Fibroblast of mammary gland (primary cell): ENCODE measurements at places on chromosomes 7 and 10.
A peak's percentile ranks its signal among the peaks of the same experiment; 100 is the strongest.

- DNase-seq: no peak
Observed at GRCh38 chr10:130807096-130807495, 504.4 kb downstream of the TCERG1L start.

GRCh38 chr10:100637785-100638184, 102.0 kb downstream of the HIF1AN start:
- DNase-seq: no peak

GRCh38 chr7:140176122-140176701, 571 bp downstream of the KDM7A start:
- DNase-seq: no peak

DNA sequence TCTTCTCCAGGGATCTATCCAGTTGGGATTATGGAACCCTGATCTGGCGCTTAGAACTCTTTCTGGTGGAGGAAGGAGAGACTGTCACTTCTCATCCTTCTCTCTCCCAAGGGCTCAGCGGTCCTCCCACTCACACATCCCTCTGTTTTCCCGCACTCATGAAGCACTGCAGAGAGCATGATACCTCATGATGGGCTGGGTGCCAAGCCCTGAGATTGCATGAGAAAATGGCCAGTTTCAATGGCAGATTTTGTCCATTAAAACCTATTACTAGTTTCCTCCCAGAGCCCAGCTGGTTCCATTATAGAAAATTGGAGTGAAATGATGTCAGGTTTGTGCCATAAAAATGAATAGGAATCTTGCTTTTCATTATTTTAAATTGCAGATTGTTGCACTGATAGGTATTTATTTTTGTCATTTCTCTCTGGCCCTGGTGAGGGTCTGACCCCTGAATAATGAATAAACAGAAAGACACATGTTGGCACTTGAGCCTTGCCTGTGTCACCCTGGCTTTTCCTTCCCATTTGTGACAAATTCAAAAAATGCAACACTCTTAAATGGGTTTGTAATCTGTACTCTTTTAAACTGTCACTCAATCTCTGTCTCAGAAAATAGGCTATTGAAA, 1151.1 kb downstream of the TYW1 start:
- no peak for DNase-seq

GRCh38 chr7:71633551-71634008, 501.6 kb downstream of the GALNT17 start:
- peak; percentile 92 for DNase-seq

GRCh38 chr7:9149499-9150082, 716.2 kb downstream of the NXPH1 start:
- DNase-seq: no peak

DNA sequence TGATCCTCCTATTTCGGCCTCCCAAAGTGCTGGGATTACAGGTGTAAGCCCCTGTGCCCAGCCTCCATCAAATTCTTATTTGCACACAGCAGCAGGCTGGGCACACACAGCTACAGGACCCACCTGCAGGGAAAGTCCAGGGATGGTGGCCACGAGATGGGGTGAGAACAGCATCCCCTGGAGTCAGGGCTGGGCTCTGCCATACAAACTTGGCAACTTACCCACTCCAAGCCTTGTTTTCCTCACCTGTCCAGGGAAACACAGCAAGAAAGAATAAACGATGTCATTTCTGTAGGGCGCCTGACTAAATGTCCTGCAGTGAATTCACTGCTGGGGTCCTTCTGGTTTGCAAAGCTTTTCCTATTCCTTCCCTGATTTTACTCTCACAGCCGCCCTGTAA, 5.5 kb downstream of the MYH16 start:
- DNase-seq: no peak

DNA sequence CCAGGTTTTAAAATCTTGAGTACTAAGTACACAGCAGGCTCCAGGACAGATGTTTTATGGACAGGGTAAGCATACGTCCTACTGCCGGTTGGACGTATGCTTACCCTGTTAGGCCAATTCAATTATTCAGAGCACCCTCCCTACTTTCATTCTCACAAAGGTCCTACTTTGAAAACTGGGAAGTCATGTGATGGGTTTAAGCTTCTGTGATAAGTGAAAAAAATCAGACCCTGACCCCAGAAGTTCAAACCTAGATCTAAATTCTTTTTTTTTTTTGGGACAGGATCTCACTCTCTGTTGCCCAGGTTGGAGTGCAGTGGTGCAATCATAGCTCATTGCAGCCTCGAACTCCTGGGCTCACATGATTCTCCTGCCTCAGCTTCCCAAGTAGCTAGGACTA, 55.2 kb downstream of the HIPK2 start:
- no peak for DNase-seq

- no peak for DNase-seq
Observed at GRCh38 chr10:44813201-44813600, 97.9 kb upstream of the TMEM72 start.

- no peak for DNase-seq
Observed at GRCh38 chr10:4568731-4569130, 257.3 kb upstream of the AKR1E2 start.

DNA sequence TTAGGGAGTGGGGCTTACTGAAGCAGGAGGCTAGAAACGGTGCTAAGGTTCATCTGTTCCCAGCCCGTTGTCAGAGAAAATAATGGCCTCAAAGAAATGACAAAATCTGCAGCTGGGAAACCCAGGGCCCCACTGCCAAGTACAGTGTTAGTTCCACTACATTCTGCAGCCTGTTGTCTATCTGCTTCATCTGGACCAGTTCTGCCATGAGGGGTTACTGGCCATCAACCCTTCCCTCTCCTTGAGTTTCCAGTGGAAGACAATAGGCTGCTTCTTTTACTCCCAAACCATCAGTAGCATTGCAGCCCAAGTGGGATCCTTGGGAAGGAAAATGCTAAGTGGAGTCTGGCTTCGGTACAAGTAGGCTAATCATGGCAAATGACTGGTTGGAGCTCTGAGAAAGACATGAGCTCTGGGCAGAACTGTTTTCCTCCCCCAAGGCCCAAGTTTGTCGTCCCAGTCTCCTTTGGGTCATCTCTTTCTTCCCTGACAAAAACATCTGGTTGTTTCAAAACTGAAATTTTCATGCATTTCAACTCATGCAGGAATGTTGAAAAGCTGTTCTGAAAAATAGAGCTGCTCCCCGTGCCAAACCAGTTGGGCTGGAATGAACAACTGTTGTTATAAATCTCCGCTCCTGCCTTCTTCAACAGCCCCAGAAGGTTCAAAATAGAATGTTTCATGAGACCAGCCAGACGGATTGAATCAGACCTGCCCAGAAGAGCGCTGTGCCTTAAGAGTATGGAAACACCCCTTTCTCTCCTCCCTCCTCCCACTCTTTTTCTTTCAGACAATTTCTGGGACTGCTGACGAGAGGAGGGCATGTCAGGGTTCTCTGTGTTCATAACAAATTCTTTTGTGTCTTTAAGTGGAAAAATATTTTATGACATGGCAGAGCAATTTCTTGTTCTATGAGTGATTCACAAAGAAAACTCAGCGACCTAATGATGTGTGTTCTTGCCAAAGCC, 116.6 kb downstream of the RAB18 start:
- peak; percentile 91 for DNase-seq

GRCh38 chr10:83432261-83433045, 706.9 kb upstream of the GHITM start:
- no peak for DNase-seq

- no peak for DNase-seq
Observed at GRCh38 chr7:126303926-126304325, 948.8 kb downstream of the GRM8 start.

- no peak for DNase-seq
Observed at GRCh38 chr7:79300573-79300972, 152.9 kb downstream of the MAGI2 start.

DNA sequence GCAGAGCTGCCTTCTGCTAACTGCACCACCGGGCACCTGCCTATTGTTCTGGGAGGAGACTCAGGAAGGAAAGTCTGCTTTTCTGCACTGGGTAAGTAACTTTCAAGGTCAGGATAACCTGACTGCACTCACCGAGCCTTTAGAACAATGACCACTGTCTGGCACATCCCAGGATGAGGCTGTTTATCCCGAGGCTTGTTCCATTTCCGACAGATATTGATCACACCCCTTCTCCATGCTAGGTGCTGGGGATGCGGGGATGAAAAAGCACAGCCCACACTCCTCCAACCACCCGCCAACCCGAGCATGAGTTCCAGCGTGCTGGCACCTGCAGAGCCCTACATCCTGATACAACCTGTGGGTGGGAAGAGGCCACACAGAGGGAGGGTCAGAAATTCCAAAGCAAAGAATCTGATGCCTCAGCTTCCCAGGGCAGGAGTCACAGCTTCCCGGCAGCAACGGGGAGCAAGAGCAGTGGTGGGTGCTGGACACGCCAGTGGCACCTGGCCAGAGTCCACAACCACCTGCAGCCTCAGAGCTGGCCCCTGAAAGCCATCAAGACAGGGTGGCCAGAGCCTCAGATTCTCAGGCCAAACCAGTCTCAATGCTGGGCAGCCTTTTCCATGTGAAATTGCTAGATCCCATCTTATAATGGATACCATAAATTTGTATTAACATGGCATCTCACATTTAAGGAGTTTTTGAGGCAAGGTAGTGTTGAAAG, 34.9 kb upstream of the CNPY1 start:
- DNase-seq: no peak

DNA sequence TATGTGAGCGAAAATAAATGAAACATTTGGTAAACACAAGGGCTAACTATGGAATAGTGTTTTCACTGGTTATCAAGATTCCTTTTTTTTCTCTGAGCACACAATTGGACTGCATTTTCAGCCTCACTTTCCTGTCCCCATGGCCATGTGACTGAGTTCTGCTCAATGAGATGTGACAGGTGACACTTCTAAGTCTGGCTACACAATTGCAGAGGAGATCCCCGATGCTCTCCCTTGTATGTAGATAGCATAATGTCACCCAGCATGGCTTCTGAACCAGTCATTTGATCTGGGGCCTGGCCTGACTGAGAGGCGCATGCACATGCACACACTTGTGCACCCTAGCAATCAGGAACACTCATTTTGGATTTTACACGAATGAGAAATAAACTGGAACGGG, 581.8 kb downstream of the GRID1 start:
- DNase-seq: no peak

DNA sequence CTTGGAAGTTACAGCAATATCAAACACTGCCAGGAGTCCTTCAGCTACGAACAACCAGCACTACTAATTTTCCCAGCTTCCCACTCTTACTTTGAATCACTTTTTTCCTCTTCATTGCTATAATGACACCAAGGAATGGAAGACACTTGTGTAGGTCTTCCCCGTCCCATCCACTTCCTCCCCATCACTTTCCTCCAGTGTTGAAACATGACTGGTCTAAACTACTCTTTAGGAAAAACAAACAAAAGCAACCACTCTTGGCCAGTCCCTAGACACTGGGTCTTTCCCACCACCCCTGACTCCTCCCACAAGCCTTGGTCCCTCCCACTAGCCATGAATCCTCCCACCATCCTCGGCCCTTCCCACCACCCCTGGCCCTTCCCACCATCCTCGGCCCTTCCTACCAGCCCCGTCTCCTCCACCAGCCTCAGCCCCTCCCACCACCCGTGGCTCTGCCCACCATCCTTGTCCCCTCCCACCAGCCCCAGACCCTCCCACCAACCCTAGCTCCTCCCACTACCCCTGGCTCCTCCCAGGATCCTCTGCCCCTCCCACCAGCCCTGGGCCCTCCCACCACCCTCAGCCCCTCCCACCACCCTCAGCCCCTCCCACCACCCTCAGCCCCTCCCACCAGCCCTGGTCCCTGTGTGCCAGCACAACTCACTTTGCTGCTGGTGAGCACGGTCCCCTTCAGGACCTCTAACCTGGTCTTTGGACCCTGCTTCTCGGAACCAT, 68.5 kb downstream of the CXCL12 start:
- peak; percentile 10 for DNase-seq

- no peak for DNase-seq
Observed at GRCh38 chr7:122261016-122261415, 43.5 kb downstream of the FEZF1 start.

DNA sequence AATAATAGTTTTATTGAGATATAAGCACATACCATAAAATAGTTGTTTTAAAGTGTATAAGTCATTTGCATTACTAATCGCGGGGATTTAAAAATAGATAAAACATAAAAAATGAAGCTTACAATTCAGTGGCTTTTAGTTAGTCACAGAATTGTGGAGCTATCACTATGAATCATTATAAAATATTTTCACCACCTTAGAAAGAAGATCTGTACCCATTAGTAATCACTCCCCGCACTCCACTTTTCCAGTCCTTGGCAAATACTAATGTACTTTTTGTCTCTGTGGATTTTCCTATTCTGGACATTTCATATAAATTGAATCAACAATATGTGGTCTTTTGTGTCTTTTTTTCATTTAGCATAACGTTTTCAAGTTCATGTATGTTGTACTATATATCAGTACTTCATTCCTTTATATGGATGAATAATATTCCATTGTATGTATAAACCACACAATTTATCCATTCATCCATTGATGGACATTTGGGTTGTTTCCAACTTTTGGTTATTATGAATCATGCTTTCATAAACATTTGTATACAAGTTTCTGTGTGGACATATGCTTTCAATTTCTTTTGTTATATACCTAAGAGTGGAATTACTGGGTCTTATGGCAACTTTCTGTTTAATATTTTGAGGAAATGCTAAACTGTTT, 162.5 kb downstream of the MAGI2 start:
- DNase-seq: peak; percentile 81

- DNase-seq: no peak
Observed at GRCh38 chr10:71845410-71846405, 5.3 kb downstream of the PSAP start.

GRCh38 chr10:54914049-54914448, 113.0 kb upstream of the PCDH15 start:
- no peak for DNase-seq

GRCh38 chr10:35172574-35172973, 45.9 kb downstream of the CREM start:
- peak; percentile 82 for DNase-seq

GRCh38 chr7:68125168-68125567, 1128.5 kb downstream of the TYW1 start:
- DNase-seq: no peak

DNA sequence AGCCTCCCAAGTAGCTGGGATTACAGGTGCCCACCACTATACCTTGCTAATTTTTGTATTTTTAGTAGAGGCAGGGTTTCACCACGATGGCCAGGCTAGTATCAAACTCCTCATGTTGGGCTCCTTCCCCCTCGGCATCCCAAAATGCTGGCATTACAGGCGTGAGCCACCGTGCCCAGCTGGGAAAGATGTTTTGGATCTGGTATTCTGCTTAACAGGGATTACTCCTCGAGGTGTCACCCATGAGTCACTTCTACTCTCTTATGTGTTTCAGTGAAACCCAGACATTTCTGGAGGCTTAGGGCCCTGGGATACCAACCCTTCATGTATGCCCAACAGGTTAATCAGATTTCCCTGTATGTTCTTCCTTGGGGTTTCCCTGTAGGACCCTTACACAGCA, 11.8 kb upstream of the OPN4 start:
- peak; percentile 53 for DNase-seq
